Activated CD8-positive, alpha-beta memory T cell treated with anti-CD3 and anti-CD28 coated beads for 1 hour (primary cell): ENCODE measurements at places on chromosomes 6 and 20.

DNA sequence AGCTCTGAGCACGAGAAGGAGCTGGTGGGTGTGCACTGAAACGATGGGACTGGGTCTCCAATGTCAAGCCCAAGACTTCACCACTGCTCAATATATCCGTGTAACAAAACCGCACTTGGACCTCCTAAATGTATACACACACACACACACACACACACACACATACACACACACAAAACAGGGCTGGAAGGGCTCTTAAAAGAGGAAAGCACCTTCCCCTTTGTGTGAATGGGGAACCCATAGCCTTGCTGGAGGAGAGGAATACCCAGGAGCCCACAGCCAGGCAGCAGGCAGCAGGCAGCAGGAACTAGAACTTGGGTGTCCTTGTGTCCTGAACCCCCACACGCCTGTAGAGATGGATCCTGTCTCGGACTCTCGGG lies 29.8 kb downstream of the TGM2 start:
- DNase-seq: no peak

DNA sequence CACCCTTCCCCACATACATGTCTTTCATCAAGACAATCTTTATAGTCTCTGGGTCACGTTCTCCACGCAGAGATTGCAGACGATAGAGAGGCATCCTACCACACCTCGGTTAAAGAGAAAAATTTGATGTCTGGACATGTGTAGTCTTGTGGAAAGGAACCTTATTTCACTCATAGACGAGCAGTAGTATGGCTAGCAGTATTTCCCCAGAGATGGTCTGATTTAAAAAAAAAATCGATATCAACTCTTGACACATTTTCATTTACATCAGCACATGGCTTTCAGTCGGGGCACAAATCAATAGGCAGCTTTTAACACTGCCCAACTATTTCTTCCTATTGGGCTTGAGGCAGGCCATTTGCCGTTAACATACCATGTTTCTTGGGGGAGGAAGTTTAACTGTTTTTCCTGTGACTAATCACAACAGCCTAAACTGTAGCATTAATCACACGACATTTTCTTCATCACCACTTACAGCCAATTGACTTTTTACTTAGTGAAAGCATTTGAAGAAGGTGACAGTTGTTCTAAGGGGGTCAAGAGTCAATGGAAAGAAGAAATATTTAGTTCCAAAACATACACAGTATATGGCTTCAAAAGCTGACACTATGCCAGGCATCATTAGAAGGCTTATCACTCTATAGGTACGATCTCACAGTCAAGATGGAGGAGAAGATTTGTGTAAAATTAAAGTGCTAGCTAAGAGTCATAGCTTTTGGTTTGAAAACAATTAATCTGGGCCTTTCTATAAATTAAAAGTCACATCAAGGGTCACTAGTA lies 129.5 kb upstream of the HDAC2 start:
- DNase-seq: no peak

GRCh38 chr20:61964675-61965605 lies 100.7 kb downstream of the TAF4 start:
- DNase-seq: no peak

- DNase-seq: no peak
Measured at GRCh38 chr6:138405816-138406413, 1.9 kb downstream of the HEBP2 start.

DNA sequence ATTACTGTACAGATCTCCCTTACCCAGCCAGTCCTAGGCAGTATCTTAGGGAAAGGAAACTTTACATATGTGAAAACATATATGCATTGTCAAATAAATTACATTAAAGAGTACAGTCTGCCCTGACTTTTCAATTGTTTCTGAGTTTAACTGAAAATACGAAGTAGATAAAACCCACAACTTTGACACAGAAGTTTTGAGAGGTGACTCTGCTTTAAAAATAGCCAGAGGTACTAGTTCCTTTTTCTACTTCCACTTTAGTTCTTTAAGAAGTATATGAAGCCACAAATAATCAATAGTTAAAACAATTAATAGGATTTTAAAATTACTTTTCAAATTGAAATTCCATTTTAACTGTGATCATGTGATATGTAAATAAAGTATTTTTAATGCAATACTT lies 62.9 kb downstream of the BMP5 start:
- DNase-seq: no peak

DNA sequence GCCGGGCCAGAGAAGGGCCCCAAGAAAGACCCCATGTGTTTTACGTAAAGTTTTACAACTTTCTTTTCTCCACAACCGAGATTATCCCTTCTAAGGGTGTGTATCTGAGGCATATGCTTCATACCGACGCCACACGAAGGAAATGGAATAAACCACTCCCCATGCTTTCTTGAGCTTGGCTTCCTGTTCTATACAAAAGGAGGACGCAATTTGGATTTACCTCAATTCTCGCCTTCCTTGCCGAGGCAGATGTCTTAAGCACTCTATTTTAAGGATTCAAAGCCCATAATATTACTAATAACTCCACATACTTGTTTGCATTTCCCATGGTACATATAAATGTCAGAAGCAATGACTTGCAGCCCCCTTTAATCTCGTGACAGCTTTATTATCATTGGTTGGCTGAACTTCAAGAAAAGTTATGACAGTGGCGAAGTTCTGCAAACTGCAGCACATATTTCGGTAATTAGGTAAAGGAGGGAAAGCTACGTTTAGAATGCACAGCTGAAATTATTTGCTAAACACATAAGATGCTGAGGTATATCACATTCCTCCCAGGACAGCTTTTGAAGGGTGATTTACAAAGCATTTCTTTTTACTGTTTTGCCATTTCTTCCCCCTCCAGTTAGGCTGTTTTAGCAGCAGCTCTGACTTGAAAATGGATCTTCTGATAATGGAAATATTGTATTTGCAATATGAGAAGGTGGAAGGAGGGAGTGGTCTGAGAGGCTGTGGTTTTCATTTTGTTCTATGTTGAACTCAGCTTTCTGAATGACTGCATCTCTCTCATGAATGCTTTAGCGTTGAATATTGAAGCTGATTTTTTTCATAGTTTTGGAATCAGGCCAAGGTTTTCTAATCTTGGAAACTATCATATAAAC lies 330.5 kb downstream of the EPHA7 start:
- no peak for DNase-seq

GRCh38 chr20:11989018-11989771 lies 71.5 kb downstream of the BTBD3 start:
- no peak for DNase-seq

DNA sequence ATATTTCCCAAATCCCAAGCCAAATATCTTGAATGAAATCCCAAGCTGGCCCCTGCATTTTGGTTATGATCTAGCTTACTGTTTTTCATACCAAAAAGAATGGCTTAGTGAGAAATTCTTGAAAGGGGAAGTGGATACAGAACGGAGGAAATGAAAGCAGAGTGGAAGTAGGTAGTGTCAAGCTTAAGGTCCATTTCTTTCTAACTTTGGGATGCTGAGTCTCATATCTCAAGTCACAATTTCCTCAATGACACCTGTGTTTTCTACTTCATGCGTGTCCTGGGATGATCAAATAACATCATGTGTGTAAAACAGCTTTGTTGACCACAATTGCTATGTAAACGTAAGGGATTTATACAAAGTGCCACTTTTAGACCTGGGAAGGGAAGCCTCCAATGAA lies 238.8 kb upstream of the SLC35B3 start:
- no peak for DNase-seq

GRCh38 chr6:67676892-67677291 lies 958.2 kb upstream of the ADGRB3 start:
- no peak for DNase-seq
